Activated CD8-positive, alpha-beta memory T cell treated with anti-CD3 and anti-CD28 coated beads for 1 hour (primary cell): ENCODE measurements at places on chromosomes 6 and 20.

DNA sequence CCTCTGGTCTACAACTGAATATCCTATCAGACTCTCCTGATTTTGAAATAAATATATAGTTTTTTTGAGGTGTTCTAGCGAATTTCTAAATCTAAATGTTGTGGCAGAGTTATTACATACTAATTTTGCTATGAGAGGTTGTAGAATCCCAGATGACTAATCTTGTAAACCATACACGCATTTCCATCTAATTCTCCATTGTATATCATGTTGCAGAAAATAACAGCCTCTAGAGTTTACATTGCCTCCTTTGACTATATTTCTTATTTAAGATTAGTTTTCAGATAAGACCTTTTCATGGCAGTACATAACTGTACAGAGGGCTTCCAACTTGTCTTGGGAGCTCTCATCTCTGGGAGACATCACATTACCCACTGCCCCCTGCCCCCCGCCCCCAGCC, 22.9 kb downstream of the PTPN1 start:
- DNase-seq = no peak

DNA sequence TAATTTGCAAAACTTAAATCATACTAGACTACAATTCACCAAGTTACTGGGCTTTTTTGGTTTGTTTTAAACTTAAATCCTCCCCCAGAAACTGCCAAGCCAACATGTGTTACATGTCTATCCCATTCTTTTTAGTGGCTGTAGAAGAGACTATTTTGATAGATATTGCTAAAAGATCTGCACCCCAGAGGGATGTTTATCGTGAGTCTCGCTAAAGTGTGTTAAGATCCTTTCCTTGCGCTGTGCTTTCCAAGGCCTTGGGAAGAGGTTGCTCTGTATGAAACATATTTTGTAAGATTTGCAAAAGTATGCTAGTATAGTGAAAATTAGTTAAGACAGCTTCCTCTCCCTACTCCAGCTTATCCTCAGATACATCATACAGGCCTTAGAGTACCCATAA, 63.0 kb downstream of the GPX5 start:
- no peak for DNase-seq

- DNase-seq = no peak
Observed at GRCh38 chr6:93087606-93088005, 331.8 kb downstream of the EPHA7 start.

DNA sequence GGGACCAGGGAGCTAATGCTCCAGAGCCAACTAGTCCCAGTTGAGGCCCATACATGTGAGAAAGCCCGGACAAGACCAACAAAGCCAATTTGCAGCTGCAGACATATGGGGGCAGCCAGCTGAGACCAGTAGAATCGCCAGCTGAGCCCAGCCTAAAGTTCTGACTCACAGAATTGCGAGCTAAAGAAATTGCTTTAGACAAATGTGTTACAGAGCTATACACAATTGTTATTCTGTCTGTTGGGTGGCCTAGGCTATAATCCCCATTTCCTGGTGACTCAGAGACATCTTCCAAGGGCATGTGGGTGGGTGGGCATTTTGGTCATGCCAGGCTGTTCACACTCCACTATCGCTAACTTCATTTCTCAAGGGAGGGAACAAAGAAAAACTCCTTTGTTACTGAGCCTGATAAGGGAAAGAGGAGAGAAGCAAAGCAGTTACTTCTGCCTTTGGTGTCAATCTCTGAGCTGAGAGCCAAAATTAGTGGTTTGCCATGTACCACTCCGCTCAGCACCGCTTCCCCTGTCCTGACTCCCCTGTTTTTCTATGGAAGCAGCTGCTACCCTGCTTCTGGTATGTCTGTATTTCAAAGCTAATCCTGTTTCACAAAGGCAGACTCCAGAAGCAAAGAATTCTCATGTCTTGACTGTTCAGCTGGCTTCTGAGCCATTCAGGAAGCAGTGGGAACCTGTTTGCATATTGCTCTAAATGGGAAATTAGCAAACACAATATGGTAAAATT, 26.1 kb downstream of the SCP2D1 start:
- DNase-seq = no peak

DNA sequence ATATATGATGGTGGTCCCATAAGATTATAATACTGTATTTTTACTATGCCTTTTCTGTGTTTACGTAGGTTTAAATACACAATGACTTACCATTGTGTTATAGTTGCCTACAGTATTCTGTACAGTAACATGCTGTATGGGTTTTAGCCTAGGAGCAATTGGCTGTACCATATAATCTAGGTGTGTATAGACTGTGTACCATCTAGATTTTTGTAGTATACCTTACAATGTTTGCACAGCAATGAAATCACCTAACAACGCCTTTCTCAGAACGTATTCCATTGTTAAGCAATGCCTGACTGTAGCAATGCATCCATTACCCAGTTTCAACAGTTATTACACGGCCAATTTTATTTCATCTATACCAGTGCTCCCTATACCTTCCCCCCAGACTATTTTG, 10.7 kb downstream of the MACROD2 start:
- DNase-seq = no peak

DNA sequence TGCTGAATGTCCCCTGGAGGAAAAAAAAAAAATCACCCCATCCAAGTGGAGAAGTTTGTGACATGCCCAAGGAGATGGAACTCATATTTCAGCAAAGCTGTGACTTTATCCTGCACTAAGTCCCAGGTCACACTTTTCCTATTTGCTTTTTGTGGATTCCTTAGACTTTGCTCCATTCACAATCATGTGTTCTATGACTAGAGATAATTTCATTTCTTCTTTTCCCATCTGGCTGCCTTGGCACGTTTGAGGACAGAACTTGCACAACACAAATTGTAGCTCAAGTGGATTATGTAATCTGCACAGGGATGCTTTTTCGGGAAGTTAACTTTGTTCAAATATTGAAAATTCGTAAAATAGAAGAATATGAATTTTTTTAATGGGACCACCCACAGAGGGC, 100.7 kb upstream of the PTPN1 start:
- DNase-seq = no peak

GRCh38 chr6:35065870-35066269, 75.3 kb downstream of the TCP11 start:
- no peak for DNase-seq

DNA sequence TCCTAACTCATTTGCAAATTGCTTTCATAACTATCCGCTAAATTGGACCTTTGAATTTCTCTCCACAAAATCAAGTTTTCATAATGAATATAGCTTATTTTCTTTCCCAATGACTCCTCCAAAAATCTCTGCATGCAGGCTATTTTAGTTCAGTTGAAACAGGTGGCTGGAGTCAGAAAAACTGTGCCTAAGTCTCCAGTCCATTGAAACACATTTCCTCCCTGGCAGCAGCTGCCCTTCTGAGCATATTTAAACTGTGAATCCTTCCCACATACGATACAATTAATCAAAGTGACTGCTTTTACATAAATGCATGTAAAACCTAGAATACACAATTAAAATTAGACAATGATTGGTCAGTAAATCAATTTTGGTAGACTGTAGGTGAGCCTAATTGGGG, 344.6 kb upstream of the MARCKS start:
- no peak for DNase-seq

DNA sequence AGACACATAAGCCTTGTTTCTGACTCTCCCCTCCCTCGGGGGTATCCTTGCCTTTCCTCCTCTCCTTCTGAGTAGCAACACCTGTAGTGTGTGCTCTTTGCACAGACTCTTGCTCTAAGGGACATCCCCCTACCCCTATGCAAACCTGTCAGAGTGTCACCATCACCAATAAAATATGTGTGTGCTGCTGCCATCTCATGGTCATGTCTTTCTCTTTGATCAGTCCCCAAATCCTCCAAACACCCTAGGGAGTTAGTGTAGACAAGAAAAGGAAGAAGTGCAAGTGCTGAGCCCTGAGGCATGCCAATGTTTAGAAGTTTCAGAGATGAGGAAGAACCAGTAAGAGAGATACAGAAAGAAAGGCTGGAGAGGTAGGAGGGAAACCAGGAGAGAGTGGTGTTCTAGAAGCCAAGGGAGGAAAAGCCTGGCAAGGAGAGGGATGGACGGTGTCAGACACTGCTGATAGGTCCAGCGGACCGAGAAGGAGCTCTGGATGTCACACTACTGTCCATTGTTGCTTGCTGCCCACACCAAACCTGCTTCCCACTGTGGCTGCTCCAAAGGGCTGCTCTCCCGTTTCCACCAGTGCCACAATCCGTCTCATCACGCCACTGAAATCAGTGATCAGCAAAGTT, 16.4 kb downstream of the TRMT6 start:
- DNase-seq = no peak

- DNase-seq = no peak
Observed at GRCh38 chr20:49267327-49267726, 10.5 kb downstream of the ZNFX1 start.

- DNase-seq = no peak
Observed at GRCh38 chr20:38725148-38725901, 1.0 kb downstream of the SLC32A1 start.

GRCh38 chr6:125503181-125503580, 201.4 kb upstream of the HDDC2 start:
- no peak for DNase-seq

DNA sequence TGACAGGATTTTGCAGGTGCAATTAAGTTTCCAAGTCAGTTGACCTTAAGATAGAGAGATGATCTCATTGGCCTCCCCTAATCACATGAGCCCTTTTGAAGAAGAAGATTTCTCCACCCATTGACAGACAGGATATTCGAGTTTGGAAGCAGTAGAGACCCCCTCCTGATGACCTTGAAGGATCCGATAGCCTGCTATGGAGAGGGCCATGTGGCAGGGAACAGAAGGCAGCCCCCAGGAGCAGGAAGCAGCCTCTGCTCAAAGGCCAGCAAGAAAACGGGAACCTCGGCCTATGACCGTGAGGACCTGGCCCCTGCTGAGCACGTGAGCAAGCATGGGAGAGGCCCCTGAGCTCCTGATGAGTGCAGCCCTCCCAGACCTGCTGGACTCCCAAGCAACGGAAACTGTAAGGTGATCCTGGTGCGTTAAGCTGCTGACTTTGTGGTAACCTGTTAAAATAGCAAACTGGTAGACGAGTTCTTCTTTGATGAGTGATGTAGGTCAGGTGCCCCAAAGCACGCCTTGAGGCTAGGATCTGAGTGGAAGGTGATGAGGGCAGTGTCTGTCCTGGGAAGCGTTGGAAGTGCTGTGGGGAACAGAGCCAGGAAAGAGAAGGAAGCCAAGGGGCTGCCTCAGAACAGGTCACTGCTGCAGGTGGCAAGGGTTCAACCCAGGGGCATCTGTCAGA, 18.5 kb upstream of the TUBB2A start:
- no peak for DNase-seq

- no peak for DNase-seq
Observed at GRCh38 chr20:21004386-21005076, 101.6 kb downstream of the LINC00237 start.
